ENCODE measurements at places on chromosomes 5 and 9.

- DNase-seq = no peak
These were observed 597 bp downstream of the SPATA31E1 start for GRCh38 chr9:87883274-87883673.

DNA sequence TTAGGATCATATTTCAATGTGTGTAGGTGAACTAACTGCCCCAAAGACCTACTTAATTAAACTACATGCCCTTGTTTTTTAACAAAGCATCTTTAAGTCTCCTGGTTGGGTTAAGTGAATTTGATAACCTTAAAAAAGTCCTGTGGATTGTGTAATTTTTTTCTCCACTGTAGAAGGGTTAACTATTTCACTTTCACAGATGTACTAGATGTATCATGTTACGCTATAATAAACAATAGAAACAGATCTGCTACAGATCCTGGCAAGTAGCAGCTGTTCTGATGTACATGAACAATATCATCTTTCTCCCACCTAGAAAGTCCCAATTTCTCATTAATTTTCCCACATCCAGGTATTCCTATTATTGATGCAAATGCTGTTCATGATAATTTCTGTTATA, 18.9 kb downstream of the KIF24 start:
- DNase-seq = no peak

DNA sequence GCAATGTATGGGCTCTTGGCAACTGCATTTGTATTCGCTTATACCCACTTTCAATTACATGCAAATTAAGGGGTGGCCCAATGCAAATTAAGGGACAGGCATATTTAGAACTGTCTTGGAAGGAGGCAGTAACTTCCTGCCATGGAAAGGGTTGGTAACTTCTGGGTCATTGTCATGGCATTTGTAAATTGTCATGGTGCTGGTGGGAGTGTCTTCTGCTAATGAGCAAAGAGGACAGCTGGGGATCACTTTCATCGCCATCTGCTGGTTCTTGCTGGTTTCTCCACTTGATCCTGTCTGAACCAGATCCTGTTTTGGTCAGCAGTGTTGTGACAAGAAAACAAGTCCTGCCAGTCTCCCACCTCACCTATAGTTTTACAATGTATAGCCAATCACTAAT, 23.3 kb upstream of the UGT3A2 start:
- DNase-seq = no peak

- DNase-seq = no peak
These were observed 17.6 kb downstream of the PSAT1 start for GRCh38 chr9:78314550-78314949.

DNA sequence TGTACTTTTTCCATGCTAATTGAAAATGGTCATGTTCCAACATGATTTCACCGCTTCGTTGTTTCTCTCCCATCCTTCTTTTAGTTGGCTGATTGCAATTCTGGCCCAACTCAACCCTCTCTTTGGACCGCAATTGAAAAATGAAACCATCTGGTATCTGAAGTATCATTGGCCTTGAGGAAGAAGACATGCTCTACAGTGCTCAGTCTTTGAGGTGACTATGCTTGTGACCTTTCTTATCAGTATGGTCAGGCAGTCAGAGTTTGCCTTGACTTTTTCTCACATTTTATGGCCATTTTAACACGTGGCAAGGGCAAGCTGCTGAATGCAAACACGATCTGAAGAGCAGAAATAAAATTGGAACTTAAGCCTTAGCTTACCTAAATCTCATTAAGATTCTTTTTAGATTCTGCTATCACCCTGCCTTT, 36.0 kb upstream of the CREBRF start:
- no peak for DNase-seq

DNA sequence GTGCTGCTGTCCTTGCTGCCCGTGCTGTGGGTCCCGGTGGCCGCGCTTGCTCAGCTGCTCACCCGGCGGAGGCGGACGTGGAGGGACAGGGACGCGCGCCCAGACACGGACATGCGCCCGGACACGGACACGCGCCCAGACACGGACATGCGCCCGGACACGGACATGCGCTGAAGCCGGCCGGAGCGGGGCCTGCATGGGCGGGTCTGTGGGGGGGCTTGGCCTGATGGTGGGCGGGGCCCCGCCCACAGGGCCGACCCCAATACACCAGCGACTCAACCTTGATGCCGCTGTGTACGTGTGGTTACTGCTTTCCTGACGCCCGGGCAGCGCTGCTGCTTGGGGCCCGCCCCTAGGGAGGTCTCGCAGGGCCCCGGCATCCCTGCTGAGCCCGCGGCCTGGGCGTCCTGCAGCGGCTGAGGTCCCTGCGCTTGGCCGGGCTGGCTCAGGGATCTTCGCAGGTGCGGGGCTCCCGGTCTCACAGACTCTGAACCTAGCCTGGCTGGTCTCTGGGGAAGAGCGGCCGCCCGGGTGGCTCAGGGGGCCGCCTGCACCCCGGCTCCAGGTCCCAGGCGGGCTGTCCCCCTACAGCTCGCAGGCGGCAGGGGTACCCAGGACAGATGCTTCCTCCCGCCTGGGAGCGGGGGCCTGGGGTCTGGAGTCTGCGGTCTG, 20.9 kb downstream of the SLC6A18 start:
- DNase-seq = no peak

- DNase-seq = no peak
These were observed 68.0 kb upstream of the ALDH1A1 start for GRCh38 chr9:73020877-73021276.

- DNase-seq = no peak
These were observed 45.1 kb upstream of the DAB2 start for GRCh38 chr5:39469777-39470415.

DNA sequence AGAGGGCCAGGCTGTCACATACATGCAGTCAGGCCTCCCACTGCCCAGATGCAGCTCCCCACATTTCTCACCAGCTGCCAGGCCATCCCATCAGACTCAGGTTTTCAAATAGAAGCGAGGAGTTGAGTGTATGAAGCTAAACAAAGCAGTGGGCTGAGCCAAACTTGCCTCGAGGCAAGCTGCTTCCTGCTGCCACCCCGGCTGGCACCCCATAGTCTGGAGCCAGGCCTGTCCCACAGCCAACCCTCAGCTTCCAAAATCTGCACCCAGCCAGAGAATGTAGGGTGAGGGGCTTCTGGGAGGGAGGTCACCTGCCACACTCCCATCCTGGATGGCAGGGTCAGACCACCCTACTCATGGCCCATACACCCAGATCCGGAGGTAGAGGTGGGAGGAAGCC, 22.3 kb upstream of the ALDH1B1 start:
- no peak for DNase-seq

GRCh38 chr9:69001921-69002320, 12.0 kb downstream of the PRKACG start:
- no peak for DNase-seq

- no peak for DNase-seq
These were observed 12.1 kb downstream of the PRRC2B start for GRCh38 chr9:131405858-131406537.

- DNase-seq = no peak
These were observed 101.8 kb downstream of the TMEM167A start for GRCh38 chr5:82975396-82975795.

DNA sequence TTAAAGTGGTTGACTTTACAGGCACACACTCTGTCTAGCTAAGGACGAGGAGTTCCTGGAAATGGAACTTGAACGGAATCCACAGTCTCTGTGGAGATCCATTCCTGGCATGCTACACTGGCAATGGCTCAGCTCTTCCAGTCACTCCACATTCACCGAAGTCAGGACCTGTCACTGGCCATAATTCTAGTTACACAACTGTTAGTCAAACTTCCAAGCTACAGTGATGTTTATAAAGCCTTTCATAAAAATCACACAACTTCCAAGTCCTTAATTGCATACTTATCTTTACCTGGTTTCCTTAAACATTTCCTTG, 15.7 kb downstream of the CDC14B start:
- DNase-seq = no peak

- no peak for DNase-seq
These were observed 14.0 kb upstream of the RNU6ATAC start for GRCh38 chr9:134178394-134178767.

GRCh38 chr9:38689678-38690077, 30.3 kb downstream of the FAM240B start:
- no peak for DNase-seq

GRCh38 chr5:77778398-77778797, 2.3 kb upstream of the TBCA start:
- no peak for DNase-seq

GRCh38 chr9:104256696-104257062, 162.6 kb downstream of the SMC2 start:
- DNase-seq = no peak

Measured in cortex of kidney (tissue), 1 donor.